ENCODE measurements at places on chromosomes 2 and 18.

DNA sequence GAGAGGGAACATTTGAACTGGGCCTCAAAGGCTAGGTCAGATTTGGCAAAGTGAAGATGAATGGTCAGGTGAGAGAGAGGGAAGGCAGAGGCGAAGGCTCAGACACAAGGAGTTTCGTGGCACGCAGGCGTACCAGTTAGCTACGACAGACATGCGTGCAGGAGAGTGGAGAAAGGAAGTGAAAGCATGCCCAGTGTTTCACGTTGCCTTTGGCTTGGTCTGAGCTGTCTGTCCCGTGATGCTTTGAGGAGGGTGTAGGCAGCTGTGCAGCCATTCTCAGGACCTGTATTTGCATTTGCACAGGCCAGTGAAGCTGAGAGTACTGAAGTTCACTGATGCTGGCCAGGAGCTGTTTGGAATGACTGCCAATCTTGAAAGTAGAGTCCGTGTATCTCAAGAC is 69.5 kb downstream of the HNRNPLL start:
- no peak for DNase-seq

DNA sequence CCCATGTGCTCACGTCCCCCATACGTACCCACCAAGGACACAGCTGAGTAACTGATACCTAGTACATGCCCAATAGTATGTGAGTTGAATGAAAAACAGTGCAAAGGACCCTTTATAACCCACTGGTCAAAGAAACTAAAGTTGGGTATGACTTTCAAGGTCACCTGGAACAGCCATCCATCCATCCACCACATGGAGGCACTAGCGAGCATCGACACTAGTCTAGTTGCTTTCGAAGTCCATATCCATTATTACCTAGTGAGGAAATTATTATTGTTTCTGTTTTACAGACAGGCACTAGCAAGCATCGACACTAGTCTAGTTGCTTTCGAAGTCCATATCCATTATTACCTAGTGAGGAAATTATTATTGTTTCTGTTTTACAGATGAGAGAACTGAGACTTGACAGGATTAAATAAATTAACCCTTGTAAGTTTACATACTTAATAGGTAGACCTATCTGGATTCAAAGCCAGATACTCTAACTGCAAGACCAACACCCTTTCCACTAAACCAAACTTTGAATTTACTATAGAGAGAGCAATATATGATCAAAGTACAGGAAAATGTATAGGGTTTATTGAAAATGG is 233.7 kb downstream of the METTL4 start:
- DNase-seq: peak; percentile 5

GRCh38 chr2:186105016-186105724 is 366.6 kb downstream of the FSIP2 start:
- DNase-seq: no peak

- DNase-seq: no peak
These were observed 2.5 kb upstream of the ATG16L1 start for GRCh38 chr2:233248999-233249398.

DNA sequence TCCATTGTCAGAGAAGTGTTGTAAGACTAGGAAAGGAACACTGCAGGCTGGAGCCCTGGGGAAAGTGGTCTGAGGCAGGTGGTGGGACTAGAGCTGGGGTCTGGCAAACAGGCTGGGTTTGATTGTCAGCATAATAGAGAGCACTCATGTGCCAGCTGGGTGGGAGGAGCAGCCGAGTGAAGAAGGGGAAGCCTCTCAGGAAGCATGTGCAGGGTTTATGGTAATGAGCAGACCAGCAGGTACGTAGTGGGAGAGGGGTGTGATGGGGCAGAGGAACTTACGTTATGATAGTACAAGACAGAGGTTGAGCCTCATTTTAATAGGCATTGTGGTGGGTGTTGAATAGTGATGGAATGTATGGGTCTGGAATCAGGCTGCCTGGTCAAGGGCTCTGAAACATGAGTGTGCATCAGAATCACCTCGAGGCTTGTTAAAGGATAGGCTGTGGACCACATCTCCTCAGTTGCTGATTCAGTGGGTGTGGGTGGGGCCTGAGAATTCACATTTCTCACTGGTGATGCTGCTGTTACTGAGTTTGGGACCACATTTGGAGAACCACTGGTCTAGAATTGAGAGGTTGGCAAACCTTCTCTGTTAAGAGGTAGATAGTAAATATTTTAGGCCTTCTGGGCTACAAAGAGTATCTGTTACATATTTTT is 1.7 kb upstream of the MGAT5 start:
- DNase-seq: no peak

- no peak for DNase-seq
These were observed 1431.7 kb upstream of the ACVR2A start for GRCh38 chr2:146413086-146413610.

- no peak for DNase-seq
These were observed 86.3 kb downstream of the AGPS start for GRCh38 chr2:177478907-177479306.

GRCh38 chr2:176103742-176104315 is 3.3 kb upstream of the HOXD11 start:
- no peak for DNase-seq

GRCh38 chr2:168244318-168244717 is 3.1 kb downstream of the STK39 start:
- DNase-seq: no peak

GRCh38 chr2:239544143-239544917 is 143.5 kb upstream of the HDAC4 start:
- peak; percentile 38 for DNase-seq

GRCh38 chr2:194591192-194591591 is 1065.8 kb upstream of the SLC39A10 start:
- DNase-seq: no peak

GRCh38 chr2:65379721-65380171 is 52.7 kb downstream of the SPRED2 start:
- DNase-seq: no peak

GRCh38 chr2:233531955-233532354 is 34.6 kb downstream of the USP40 start:
- no peak for DNase-seq

GRCh38 chr2:3108105-3108504 is 269.5 kb downstream of the EIPR1 start:
- DNase-seq: no peak

GRCh38 chr2:67006373-67006960 is 390.7 kb upstream of the ETAA1 start:
- DNase-seq: no peak
